Breast epithelium (tissue), 4 donors: ENCODE measurements at places on chromosomes 13 and 19. TPM values are rescaled to one million over a fixed set of nuclear protein-coding genes. Genes with fewer than 3 reads are reported as not detected.

- DNase-seq, result no peak
Observed at GRCh38 chr19:3456925-3457527, 23.3 kb downstream of the SMIM24 start.

DNA sequence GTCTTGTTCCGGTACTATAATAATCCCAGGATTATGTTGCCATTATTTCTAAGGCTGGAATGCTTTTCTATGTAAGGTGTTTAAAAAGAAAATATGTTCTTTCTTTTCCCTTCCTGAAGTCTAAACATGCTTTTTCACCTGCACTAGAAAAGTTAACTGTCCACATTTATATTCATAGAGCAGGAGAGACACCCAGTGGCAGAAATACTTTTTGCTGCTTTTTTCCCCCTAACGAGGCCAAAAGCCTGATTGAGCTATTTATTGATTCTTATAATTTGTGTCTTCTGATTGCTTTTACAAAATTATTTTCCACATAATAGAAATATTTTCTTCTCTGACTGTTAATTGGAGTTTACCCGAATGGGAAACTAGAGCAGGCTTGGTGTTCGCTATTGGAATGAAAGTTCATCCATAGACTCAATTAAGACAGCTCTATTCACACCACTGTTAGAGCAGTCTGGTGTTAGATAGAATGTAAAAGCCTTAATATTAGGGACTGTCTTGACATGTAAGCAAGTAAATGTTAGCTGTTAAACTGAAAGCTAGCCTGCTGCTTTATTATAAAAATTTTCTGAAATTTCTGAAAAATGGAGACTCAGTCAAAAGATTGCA is 15.8 kb downstream of the GPR180 start:
- no peak for DNase-seq

DNA sequence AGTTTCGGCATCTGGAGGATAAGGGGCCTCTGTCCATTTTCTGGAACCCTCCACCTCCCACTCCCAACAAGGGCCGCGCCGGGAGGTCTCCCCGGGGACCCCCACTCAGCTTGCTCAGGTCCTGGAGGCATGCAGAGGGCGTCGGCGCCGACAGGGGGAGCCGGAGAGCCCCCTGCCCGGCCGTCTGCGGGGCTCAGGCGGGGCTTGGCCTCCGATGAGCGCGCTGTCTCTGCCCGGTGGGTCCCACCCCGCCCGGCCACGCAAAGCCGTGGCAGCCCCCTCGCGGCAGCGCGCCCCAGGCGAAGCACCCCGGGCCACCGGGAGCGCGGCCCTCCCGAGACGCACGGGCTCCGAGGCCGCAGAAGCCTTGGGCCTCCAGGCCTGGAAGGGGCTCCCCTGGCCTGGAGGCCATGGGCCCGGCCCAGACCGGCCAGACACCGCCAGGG is 149.7 kb upstream of the ZNF536 start:
- no peak for DNase-seq

GRCh38 chr13:76871432-76871831 is 14.8 kb downstream of the KCTD12 start:
- no peak for DNase-seq

GRCh38 chr19:33805840-33806433 is 9.3 kb downstream of the KCTD15 start:
- no peak for DNase-seq

- no peak for DNase-seq
Observed at GRCh38 chr19:10112895-10113591, 1.6 kb downstream of the P2RY11 start.

DNA sequence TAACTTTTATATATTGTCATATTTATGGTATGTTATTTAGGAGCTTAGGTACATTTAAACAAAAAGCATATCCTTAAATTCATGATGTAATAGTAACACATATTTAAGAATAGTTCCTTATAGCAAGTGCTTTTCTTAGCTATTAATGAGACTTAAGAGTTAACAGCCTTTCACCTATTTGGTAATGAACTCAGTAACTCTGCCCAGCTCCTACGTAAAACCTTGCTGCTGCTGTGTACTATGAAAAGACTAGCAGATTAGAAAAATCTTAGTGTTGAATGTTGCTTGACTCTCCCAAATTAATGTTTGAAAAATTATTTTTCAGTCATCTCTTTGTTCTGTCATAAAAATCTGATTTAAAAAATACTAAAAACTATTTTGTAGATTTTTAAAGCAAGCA is 6.9 kb downstream of the GPR180 start:
- DNase-seq, result no peak

DNA sequence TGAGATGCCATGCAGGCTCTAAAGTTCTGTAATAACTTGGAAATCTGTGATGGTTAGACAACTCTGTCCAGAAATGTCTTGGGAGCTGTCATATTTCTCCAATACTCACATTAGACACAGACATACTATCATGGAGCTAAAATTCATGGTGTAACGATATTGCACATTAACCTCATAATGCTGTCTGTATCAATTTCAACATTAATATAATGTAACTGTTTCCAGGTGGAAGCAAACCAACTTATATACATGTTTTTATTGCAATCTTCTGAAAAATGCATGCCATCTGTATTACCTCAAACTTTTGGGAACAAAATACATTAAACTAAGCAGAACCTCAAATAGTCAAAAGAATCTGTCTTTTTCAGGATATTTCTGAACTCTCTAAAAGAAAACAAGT is 14.7 kb upstream of the SPART start:
- no peak for DNase-seq

GRCh38 chr19:40320558-40320935 is 27.6 kb downstream of the C19orf47 start:
- DNase-seq, result no peak

DNA sequence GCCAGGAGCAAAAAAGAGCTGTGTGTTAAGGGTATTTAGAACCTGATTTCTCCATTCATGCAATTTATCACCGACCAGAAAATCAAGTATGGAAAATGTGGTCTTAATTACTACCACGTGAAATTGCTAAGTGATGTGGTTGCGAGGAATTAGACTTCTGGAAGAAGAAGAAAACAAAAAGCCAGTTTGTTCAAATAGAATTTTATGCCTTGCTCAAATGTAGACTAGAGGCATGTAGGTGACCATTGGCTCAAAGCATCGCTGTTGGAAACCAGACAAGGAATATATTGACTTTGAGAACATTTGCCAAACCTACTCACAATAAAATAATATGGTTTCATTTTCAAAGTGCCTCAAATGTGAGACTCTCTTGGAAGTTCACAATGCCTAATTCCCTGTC is 57.3 kb upstream of the LRCH1 start:
- no peak for DNase-seq

DNA sequence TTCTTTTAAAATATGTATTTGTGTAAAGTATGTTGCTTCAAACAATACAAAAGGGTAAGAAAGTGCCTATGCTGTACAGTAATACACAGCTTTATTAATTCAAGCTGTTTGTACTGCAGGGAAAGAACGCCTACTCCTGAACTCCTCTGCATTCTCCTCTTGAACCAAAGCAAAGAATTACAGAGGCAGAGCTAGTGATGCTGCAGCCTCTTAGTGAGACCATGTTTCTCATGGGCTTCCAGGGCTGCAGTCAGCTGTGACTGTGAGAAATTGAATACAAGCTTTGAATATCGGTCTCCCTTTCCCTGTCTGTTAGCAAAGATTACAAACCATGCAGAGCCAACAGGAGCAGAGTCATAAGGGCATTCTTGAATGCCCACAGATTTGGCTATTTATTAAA is 248.5 kb downstream of the SLITRK1 start:
- no peak for DNase-seq

DNA sequence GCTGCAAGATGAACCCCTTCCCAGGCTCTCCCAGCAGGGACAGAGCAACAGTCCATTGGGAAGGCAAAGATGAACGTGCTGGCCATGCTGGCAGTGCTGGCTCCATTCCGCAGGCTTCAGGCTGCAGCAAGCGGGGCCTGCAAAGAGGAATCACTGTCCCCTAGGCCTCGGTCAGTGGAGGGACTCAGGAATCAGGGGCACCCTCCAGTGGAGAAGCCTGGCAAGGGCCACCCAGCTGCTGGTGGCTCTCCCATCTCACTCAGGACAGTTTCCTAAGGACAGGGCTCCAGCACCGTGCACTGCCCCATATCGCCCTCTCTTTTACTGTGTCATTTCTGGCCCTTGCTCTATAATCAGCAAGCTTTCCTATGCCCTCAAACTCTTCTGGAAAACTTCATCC is 498.6 kb downstream of the EFNB2 start:
- no peak for DNase-seq

GRCh38 chr19:4502282-4503131 is 15.8 kb downstream of the PLIN4 start:
- no peak for DNase-seq

GRCh38 chr19:51128227-51128626 is 3.5 kb downstream of the SIGLEC9 start:
- peak; percentile 22 for DNase-seq

- DNase-seq, result no peak
Observed at GRCh38 chr13:64553411-64554129, 2676.6 kb downstream of the PCDH9 start.

GRCh38 chr19:48741129-48741999 is 954 bp upstream of the RASIP1 start:
- DNase-seq, result no peak

- no peak for DNase-seq
Observed at GRCh38 chr13:112446347-112446861, 70.2 kb downstream of the SPACA7 start.

Gene MISP
- total RNA-seq, result 3.6 TPM

Gene C19orf85
- total RNA-seq, result not detected

Gene BRME1
- 1.3 TPM for total RNA-seq

Gene SIPA1L3
- 29.8 TPM for total RNA-seq

Gene ZIK1
- 6.9 TPM for total RNA-seq

Gene NPHS1
- not detected for total RNA-seq

Gene KLK2
- 0.44 TPM for total RNA-seq

Gene C19orf33
- total RNA-seq, result 19.3 TPM

Gene SERP2
- 6.4 TPM for total RNA-seq
